Renal cortex interstitium (tissue), 15 donors: ENCODE measurements at places on chromosomes 3 and 15. TPM values are rescaled to one million over a fixed set of nuclear protein-coding genes. Genes with fewer than 3 reads are reported as not detected.

The POLQ gene
- polyA plus RNA-seq: 7.4 TPM

The FANCD2OS gene
- polyA plus RNA-seq: not detected

DNA sequence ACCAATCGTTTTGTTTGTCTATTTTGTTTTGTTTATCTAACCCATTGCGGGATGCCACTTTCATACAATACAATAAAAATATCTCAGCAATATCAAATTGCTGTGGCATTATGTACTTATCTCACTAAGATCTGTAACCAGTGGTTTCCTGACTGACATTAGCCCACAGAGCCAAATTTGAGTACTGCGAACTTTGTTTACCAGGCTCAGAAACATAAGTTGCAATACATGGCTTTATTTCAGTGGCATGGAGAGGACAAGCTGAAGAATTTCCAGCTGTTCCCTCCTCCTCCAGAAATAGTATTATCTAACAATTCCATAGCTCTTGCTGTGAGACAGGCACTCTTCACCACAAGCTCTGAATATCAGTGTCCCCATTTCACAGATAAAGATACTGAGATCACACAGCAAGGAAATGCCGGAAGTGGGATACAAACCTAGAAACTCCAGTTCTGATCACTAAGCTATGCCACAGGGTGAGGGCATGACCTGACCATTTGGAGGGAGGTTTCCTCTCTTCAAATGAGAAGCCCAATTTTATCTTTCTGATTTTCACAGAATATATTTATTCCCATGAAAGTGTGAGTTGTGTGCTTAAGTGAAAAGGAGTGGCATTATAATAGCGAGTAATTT is 469.9 kb upstream of the CBLB start:
- no peak for DNase-seq

- no peak for DNase-seq
Measured at GRCh38 chr3:146929696-146930095, 324.6 kb upstream of the PLSCR5 start.

DNA sequence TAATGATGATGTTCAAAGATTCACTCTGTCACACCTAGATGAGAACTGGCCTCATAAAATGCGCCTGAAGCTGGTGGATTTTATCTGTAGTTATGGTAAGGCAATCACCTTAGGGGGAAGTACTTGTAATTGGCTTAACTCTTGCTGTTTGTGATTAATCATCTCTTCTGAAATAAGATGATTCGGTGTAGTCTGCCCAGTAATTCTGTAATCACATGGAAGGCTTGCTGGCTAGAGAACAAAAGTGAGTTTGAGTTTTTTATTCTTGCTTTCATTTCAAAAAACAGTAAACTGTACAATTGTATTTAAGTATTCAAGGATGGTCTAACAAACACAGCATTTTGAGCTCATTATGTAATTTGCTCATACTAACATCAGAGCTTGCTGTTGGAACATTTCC is 72.1 kb downstream of the OTOL1 start:
- DNase-seq: no peak

DNA sequence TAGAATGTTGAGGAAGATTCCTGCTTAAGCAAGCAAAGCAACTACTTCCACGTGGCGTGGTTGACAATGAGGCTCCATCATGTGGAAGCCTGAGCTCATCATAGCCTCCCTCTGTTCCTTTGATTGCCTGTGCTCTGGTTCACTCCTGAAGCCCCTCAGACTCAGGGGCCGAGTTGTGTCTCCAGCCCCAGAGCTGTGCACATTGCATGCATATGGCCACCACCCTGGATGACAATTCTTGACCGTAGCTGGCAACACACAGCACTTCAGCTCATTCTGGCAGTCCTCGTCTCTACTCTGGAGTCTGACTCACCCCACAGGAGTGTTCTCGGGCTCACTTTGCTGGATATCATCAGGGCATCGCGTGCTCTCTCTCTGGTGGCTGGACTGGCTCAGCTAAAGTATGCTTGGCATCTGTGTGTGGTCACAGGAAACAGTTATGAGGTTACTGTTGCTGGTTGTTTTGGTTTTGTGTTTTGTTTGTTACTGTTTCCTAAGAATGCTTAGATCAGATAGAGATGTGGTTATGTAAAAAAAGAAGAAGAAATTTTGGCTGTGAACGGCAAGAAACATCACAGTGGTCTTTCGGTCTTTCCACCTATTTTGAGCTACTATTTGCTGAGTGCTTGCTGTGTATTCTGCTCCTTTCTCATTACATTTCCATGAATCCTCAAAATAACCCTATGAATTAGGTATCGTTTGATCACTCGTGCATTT is 41.6 kb upstream of the MRPS22 start:
- no peak for DNase-seq
